ENCODE measurements at places on chromosomes 16 and 17.

- DNase-seq = no peak
These were observed 12.8 kb upstream of the FBXL19 start for GRCh38 chr16:30910427-30911029.

GRCh38 chr16:1061769-1062505 is 10.6 kb upstream of the SSTR5 start:
- DNase-seq = no peak

GRCh38 chr16:55671974-55672280 is 16.1 kb downstream of the SLC6A2 start:
- no peak for DNase-seq

- no peak for DNase-seq
These were observed 14.2 kb upstream of the CCL1 start for GRCh38 chr17:34377078-34377823.

- no peak for DNase-seq
These were observed 121.4 kb downstream of the KCNJ2 start for GRCh38 chr17:70290770-70291169.

GRCh38 chr16:276426-277077 is 808 bp upstream of the RGS11 start:
- DNase-seq = no peak

- DNase-seq = peak; percentile 85
These were observed 4.7 kb upstream of the MMP15 start for GRCh38 chr16:58020628-58021521.

- DNase-seq = peak; percentile 94
These were observed at the start of gene ZNHIT3 for GRCh38 chr17:36486204-36487194. Gene ZNHIT3, plus strand, starts transcription at chr17:36486681. Its CDS starts 19 bp downstream, at chr17:36486700.

- DNase-seq = no peak
These were observed 12.6 kb upstream of the OR1F1 start for GRCh38 chr16:3175157-3176093.

GRCh38 chr17:57541472-57542394 is 203.4 kb downstream of the CCDC182 start:
- no peak for DNase-seq

- DNase-seq = no peak
These were observed 24.3 kb downstream of the LITAF start for GRCh38 chr16:11562411-11562810.

DNA sequence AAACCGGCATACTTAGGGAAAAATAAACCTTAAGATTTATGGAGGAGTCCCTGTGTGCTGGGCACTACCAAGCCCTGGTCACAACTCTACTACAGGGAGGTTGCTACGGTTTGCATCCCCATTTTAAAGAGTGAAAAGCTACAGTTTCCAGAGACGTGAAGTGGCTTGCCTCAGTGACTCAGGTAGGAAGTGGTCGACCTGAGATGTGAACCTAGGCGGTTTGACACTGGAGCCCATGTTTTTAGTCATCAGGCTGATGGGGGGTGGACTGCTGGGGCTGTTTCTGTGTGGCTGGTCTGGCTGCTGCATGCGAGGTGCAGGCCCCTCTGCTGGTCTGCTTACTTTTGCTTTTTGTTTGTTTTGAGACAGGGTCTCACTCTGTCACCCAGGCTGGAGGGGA is 6.6 kb downstream of the COX6A2 start:
- no peak for DNase-seq

DNA sequence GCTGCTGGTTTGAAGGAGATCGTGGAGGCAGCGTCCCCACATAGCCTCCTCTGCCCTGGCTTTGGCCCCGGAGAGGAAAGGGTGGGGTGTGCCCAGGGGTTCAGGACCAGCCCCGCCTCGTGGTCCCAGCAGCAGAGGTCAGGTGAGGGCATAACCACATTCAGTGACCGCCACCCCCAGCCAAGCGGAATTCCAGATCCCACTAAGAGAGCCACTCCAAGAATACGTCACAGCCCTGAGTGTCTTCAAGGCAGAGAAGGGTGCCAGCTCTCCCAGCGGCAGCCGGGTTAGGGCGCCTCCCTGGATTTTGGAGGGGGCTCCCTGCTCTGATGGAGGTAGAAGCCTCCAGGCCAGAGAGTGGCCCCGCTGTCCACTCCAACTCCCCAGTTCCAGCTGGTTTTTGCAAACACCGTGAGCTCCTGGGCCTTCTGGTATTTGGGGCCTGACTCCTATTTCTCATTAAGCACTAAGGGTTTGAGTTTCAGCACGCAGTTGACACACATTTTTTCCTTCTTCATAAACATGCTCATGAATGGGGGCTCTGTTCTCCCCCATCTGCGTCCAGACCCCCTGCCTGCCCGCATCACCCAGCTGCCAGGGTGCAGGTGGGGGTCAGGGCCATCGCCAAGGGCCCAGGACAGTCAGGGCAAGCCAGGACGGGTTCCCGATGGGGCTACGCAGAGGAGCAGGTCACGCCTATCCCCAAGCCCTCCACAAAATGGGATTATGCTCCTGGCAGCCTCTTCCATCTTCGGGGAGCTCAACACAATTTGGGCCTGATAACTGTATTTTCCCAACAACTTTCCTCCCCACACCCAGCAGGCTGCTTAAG is 98.4 kb upstream of the PLCG2 start:
- DNase-seq = no peak

GRCh38 chr17:6101706-6102105 is 31.5 kb downstream of the WSCD1 start:
- DNase-seq = peak; percentile 10

GRCh38 chr17:33121756-33122155 is 130.1 kb downstream of the SPACA3 start:
- DNase-seq = no peak

DNA sequence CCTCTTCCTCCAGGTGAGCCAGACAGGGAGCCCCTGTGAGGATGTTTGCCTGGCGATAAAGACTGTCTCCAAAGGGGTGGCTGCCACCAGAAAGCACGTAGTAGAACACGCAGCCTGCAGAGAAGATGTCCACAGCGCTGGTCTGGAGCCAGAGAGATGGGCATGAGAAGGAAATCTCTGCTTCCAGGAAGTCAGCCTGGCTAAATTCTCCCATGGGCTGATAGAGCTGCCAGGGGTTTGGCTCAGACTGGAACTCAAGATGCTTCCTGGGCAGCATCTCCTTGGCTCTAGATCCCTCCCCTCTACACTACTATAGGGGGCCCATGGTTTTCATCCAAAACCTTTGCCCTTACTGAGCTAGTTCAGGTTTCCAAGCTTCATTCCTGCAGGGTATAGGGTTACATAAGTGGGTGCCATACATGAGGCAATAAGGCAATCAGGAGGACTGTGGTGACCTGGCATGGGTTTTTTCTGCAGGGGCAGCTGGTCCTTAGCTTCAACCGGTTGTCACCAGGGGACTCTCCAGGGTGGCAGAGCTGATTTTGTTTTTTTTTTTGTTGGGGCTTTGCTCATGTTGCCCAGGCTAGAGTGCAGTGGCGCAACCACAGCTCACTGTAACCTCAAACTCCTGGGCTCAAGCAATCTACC is 13.6 kb downstream of the PLK1 start:
- no peak for DNase-seq

DNA sequence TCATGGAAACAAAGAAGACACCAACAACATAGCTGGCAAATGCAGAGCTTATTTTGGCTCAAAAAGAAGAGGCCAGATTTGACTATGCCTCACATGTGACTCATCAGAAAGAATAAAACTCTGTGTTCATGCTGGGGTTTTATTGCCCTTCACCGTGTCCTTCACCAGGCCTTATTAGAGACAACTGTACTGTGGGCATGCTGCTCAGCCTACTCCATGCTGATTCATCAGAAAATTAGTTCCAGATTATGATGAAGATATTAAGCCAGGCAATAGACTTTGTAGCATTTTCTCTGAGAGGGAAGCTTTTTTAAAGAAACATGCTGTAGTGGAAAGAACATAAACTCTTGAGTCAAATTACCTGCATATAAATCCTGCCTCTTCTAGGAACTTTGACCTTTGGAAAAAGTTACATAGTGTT is 89.8 kb downstream of the CYB561 start:
- DNase-seq = no peak

- no peak for DNase-seq
These were observed 33.7 kb downstream of the WDR59 start for GRCh38 chr16:74951206-74951605.

GRCh38 chr17:7538891-7539545 is 9.8 kb upstream of the TNFSF12 start:
- DNase-seq = no peak

DNA sequence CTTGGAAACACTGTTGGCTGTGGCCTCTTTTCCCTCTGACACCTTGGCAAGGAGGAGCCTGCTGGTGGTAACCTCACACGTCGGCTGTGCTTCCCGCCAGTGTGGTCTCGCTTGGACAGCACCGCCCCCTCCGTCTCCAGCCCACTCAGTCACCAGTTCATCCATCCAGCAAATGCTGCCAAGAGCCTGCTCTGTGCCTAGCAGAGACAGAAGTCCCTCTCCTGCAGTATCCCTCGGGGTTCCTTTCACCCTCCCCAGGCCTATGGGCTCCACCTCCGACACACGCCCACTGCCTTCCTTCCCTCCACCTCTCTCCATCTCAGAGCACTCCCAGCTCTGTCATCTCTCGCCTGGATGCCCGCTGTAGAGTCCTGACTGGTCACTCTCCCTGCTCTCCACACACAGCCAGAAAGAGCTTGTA is 12.3 kb downstream of the CACNG4 start:
- no peak for DNase-seq

- peak; percentile 83 for DNase-seq
These were observed 15.7 kb upstream of the CPPED1 start for GRCh38 chr16:12819126-12820117.

GRCh38 chr17:48597778-48598631 is 4.4 kb upstream of the HOXB5 start:
- no peak for DNase-seq

- DNase-seq = no peak
These were observed 49.4 kb upstream of the GAS7 start for GRCh38 chr17:10247810-10248209.

- no peak for DNase-seq
These were observed 15.0 kb upstream of the CBX8 start for GRCh38 chr17:79811868-79812352.

DNA sequence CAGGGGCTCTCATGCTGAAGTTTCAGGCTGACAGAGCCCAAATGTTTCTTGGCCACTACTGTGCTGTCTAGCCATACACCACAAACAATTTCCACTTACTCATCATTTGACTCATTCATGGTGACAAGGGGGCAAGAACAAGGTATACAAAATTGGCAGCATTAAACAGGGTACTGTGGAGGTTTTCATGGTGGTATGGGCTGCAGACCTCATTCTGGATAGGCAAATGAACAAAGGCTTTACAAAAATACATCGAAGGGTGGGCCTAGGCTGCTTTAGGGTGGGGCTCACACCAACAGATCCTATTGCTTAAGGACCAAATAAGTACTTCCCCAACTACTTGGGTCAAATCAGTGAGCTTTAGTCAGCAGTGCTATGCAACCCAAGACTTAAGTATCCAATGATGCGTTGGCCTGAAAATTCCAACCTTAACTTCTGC is 53.0 kb downstream of the N4BP1 start:
- DNase-seq = no peak

DNA sequence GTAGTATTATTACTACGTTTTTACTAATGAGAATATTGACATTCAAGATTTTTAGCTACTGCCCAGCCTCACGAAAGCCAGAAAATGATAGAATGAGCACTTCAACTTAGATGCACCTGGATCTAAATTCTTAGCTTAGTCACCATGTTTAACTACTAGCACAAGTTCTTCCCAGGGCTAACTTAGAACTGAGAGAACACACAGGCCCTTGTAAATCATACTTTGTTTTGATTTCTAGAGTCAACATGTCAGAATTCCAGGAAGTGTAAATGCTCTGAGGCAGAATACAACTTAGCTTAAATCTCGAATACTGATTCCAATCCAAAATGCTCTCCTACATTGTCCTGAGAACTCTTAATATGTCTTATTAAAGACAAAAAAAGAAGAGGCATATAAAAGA is 6.8 kb upstream of the ACSM1 start:
- DNase-seq = no peak

- DNase-seq = no peak
These were observed 103.4 kb downstream of the IRF8 start for GRCh38 chr16:86002178-86002900.

DNA sequence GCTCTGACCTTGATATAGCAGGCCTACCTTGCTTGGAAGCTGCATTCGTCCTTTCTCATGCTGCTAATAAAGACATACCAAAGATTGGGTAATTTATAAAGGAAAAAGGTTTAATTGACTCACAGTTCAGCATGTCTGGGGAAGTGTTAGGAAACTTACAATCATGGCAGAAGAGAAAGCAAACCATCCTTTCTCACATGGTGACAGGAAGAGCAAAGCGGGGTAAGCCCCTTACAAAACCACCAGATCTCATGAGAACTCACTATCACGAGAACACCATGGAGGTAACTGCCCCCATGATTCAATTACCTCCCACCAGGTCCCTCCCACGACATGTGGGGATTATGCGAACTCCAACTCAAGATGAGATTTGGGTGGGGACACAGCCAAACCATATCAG is 6.0 kb upstream of the MAPT start:
- DNase-seq = no peak

DNA sequence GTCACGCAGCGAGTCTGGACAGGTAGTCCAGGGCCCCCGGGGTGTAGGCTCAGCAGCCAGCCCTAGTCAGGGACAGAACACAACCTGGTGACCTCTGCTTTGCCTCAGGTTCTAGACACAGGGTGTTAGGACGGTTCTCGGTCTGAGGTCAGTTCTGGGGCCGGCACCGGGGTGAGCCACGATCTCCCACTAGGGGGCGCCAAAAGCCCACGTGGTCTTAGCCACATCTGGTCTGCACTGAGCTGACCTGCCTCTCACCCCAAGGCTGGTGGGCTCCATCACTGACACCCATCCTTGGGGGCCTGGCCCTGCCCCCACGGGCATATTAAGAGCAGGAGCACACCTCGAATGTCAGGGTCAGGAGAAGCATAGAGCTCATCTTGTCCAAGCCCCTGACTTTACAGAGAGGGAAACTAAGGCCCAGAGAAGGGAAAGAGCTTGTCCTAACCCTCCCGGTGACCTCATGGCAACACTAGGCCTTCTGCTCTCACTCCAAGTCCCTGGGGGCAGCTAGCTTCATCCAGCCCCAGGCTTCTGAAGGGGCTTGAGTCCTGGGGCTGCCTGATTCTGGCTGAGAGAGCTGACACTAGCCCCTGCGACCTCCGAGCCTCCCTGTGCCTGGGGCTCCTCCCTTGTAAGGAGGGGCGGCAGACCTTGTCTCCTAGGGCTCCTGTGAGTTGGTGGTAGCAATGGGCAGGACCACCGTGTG is 9.0 kb downstream of the SLC5A10 start:
- peak; percentile 90 for DNase-seq

- no peak for DNase-seq
These were observed 975 bp downstream of the CHD9 start for GRCh38 chr16:53055541-53056391.

- DNase-seq = no peak
These were observed 6.8 kb upstream of the ZP2 start for GRCh38 chr16:21218153-21218552.

Data from sciatic nerve (tissue), 2 donors.